ENCODE measurements at places on chromosomes 2 and 18. TPM values are rescaled to one million over a fixed set of nuclear protein-coding genes. Genes with fewer than 3 reads are reported as not detected.

GRCh38 chr2:239905306-239905705 is 119.8 kb downstream of the NDUFA10 start:
- DNase-seq: no peak

GRCh38 chr2:85089585-85089984 is 43.6 kb upstream of the TCF7L1 start:
- no peak for DNase-seq

DNA sequence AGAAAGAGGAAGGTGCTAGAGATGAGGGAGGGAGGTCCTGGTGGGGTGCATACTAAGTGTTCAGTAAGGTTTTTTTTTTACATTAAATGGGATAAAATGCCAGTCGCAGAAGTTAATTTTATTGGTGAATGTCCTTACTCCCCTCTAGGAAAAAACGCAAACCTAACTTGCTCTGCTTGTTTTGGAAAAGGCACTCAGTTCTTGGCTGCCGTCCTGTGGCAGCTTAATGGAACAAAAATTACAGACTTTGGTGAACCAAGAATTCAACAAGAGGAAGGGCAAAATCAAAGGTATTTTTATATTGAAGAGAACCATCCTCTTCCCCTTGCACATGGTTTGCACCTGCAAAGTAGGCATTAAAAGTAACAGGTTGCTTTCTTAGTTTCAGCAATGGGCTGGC is 12.7 kb upstream of the IL18R1 start:
- no peak for DNase-seq

- DNase-seq: peak; percentile 51
Measured at GRCh38 chr2:112121682-112122254, 16.4 kb upstream of the FBLN7 start.

Gene CHRNA1
- not detected for total RNA-seq

All from HFFc6 (cell line).